ENCODE measurements at places on chromosomes 7 and 10.

GRCh38 chr7:69419934-69420333, 178.3 kb upstream of the AUTS2 start:
- no peak for DNase-seq

DNA sequence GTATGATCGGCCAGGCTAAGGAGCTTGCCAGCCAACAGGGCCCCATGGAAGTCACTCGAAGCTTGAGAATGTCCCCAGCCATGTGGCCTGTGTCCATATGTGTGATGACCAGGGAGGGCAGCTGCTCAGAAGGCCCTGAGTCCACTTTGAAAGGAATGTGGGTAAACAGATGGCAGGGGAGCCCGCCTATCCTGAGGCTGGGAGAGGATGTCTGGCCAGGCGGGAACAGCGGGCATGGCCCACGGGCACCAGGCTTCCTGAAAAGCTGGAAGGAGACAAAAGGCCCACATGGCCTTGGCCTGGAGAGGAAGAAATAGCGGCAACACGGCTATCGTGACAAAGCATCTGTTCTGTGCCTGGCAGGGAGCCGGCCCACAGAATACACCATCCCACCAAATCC, 137.9 kb upstream of the PPIF start:
- DNase-seq = no peak

GRCh38 chr10:28293236-28294168, 9.4 kb downstream of the MPP7 start:
- no peak for DNase-seq

DNA sequence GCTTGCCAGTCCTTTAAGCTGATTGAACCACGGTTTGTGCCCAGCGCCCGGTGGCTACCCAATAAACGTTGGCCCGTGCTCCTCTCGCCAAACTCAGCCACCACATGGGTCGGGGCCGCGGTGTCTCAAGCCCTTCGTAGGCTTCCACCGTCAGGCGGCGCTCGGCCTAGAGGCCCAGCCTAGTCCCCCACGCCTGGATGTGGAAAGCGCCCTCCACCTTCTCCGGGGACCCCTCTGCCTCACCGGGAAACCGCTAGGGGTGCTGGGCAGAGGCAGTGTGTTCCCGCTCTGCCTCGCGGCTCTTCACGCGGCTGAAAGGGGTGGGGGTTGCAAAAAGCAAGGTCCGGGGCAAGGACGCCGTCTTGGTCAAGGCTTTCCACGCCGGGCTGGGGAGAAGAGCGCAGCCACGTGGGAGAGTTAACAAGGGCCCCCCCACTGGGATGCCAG, 29.8 kb downstream of the LEP start:
- DNase-seq = no peak
